ENCODE measurements at places on chromosomes 1 and 21. TPM values are rescaled to one million over a fixed set of nuclear protein-coding genes. Genes with fewer than 3 reads are reported as not detected.
A peak's percentile ranks its signal among the peaks of the same experiment; 100 is the strongest.

- no peak for DNase-seq
Measured at GRCh38 chr1:56444960-56445646, 134.3 kb downstream of the PLPP3 start.

GRCh38 chr1:14294860-14295536, 303.5 kb upstream of the KAZN start:
- no peak for DNase-seq

DNA sequence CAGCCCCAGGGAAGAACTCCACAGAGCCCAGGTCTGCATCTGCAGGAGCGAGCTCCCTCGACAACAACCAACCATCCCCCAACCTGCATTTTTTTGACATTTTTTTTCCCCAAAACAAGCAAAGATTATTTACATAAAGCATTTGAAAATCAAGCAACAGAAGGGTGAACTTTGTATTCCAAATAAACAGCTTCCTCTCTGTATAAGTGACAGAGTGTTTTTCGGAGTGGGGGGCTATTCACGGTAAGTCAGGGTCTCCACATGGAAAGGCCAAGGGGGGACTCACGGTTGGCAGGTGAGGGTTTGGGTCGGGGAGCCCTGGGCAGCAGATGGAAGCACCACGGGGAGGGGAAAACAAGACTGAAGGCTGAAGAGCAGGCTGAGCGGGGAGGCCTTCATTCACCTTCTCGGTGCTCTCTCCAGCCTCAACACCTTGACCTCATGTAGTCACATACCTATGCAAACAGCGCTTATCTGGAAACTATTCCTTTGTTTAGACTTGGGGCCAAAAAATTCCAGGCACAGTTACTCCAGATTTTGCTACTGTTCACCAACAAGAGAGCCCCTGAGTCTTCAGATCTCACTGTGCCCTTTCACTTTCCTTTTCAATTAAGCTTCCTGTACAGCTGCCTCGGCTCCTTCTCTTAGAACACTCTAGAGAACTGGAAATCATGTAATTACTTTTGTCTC, 27.6 kb downstream of the C2CD2 start:
- DNase-seq: peak; percentile 35

HMCN1 gene
- under 0.01 TPM for total RNA-seq

GRCh38 chr1:205477759-205478247, 22.0 kb upstream of the BLACAT1 start:
- DNase-seq: no peak

DNA sequence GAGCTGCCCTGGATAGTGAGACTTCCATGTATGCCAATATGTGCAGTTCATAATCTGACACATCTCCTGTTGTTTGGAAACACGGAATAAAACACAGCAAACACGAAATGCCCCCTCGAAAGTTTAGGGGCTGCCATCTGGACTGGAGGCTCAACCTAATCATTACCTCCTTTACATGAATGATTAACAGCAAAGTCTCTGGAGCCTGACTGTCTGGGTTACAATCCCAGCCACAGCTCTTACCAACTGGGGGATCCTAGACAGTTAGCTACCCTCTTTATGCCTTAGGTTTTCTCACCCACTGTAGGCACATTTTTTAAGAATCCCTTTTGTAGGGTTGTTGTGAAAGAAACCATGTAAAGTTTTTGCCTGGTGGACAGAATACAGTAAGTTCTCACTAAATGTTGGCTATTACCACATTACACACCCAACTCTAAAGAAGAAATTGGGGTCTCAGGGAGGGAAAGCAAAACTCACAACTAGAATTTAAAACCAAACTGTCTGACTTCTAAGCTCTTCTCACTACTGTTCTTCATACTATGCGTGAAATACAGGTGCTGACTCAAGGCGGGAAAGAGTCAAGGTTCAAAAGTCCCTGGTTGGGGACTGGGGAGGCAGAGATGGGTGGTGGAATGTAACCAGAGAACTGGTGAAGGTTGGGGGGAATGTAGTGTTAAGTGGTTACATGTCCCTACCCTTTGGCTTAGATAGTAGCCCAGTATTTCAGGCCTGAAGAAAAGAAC, 24.2 kb downstream of the CYP4A22 start:
- no peak for DNase-seq

DNA sequence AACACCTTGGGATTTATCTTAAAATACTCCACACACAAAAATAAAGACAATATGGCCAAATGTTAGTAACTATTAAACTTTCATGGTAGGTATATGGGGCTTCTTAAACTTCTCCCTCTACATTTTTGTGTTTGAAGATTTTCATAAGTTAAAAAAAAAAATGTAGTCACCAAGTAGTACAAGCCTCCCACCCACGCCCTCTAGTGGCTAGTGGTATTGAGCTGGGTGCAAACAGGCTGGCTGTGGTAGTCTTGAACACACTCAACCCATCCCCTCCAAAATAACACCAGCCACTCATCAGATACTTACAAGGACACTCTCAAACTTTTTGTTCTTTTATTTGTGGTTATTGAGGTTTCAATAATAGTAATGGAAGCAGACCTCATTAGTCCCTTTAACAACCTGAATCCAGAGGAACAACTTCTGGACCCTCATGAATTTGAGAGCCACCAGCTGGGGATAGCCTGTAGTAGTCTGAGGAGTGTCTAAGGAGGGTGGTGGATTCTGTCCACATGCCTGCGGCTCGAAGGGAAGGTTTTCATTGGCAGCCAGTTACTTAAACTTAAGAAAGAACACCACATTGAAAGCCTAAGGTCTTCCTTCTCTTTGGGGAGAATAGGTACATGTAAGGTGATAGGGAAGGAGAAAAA, 15.6 kb downstream of the RD3 start:
- DNase-seq: peak; percentile 64

DNA sequence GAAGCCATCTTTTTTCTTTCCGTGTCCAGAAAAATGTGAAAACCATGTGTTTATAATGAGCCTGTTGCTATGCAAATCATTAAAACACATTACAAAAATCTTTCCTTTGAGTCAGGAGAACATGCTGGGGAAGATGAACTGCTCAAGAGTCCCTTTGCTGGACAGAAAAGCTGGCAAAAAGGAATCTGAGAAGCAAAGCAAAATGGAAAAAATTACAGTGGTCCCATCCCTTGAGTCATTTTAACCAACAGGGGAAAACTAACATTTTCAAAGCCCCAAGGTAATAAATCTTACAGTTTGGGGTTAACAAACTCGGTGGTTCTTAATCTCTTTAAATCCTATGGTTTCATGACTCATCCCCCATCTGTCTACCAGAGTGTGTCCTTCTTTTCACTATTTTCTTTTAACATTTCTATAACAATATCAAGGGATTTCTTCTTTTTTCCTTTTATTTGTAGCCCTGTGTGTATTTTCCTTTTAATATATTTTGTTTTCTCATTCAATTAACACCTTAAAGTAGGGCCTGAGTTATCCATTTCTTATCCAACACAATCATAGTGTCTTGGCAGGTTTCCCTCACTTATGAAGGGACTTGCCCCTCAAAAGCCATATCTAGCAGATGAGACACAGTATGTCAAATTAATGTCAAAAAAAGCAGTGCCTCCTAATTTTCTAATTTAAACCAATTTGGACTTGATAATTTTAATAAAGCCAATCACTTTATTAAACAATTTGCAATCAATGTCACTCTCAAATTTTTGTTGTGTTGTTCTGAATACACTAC, 105.4 kb downstream of the PTPN14 start:
- DNase-seq: no peak

DNA sequence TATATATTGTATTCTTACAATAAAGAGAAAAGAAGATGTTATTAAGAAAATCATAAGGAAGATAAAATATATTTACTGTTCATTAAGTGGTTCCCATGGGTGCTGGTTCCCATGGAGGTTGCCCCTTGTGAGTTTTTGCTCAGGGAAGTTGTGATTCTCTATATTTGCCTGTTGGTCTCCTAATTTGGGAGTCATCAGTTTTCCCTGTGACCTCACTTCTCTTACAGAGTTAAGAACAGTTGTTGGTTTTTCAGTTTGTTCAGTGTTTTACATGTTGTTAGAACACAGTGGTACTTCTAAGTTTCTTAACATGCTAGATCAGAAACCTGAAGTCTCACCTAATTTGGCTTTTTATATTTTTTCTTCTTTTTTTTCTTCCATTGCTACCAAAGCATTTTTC, 109.2 kb downstream of the OSBPL9 start:
- no peak for DNase-seq

GRCh38 chr1:206065547-206066145, 12.7 kb downstream of the RHEX start:
- DNase-seq: no peak

- DNase-seq: no peak
Measured at GRCh38 chr1:247440001-247440620, 17.8 kb downstream of the OR2B11 start.

- no peak for DNase-seq
Measured at GRCh38 chr1:56495538-56495937, 83.8 kb downstream of the PLPP3 start.

MAP3K21 gene
- total RNA-seq: 1.8 TPM

HSD3B1 gene
- not detected for total RNA-seq

MACO1 gene
- 14.3 TPM for total RNA-seq

DNA sequence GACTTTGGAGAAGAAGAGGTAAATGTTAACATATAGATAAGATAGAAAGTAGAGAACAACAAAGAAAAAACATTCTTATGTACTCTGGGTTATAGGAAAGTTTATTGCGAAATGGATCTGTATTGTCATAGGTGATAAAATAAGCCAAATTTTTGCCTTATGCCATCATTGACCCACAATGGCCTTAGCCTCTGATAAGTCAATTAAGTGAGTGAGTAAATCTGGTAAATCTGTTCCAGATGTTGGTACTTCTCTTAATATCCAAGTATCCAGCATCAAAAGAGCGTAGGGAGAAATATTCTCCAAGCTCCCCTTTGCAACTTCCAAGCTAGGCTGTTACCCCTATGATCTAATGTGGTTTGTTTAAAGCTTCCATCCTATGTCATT, 38.3 kb upstream of the CLCA4 start:
- DNase-seq: no peak

- DNase-seq: no peak
Measured at GRCh38 chr1:205365945-205366463, 9.3 kb upstream of the KLHDC8A start.

- peak; percentile 61 for DNase-seq
Measured at GRCh38 chr1:15323351-15323988, 76.4 kb downstream of the FHAD1 start.

GRCh38 chr1:167404161-167404888, 114.0 kb downstream of the CD247 start:
- DNase-seq: no peak

DNA sequence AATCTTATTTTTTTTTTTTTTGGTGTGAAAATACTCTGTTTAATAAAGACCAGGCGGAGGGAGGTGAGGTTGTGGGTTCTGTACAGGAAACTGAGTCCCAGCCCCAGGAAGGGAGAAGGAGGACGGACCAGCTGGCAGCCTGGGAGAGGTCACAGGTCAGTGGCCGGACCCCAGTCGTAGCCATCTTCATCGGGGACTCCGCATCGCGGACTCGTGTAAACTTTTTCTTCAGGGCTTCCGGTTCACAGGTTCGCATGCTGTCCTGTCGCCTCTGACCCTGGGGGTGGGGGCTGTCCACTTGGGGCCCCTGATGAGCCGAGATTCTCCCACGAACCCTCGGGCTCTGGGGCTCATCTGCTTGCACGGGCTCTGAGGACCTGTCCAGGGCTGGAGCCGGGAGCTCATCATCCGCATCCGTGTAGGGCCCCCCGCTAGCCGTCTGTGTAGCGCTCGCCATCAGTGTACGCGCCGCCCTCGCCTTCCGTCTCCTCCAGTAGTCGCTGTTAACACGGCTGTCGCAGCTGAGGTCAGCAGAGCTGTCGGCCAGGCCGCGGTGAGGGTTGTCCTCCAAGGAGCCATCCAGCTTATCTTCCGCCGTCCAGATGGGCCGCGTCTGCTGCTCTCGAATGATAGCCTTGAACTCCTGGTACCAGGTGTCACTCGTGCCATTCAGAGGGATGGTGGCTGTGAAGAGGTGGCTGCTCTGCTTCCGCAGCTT, 975.7 kb upstream of the PRMT6 start:
- DNase-seq: no peak

ADORA3 gene
- total RNA-seq: 0.20 TPM

EFCAB7 gene
- 6.7 TPM for total RNA-seq

DNA sequence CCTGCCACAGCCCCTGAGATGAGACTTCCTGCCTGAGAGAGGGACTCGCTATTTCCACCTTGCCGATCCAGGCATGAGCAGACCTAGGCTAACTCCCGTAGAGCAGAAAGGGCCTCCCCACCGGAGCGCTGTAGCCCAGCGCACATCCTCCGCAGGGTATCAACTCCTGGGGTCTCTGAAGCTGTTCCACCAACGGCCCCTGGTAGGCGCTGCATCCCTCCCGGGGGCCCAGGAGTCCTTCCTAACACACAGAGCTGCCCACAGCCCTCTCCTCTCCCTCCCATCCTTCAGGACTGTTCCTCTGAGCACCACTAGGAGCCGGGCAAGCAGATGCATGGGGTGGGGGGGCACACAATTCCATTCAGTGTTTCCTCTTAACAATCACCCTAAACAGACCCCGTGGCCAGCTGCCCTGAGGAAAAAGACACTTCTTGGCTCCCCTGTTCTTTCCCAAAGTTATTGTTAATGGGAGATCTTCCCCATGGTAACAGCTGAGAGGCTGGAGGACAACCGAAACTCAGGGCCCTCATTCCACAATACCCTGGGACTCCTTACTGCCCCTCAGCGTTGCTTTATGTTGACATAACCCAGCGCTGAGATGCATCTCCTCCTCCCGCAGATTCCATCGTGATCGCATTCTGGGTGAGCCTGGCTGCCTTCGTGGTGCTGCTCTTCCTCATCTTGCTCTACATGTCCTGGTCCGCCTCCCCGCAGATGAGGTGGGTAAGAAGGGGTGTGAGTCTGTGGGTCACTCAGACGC, 7.5 kb downstream of the MRAP start:
- DNase-seq: no peak

GRCh38 chr1:119314001-119314796, 54.4 kb upstream of the HAO2 start:
- DNase-seq: no peak

GSTM5 gene
- total RNA-seq: not detected

GRCh38 chr1:35707601-35708440, 10.9 kb downstream of the C1orf216 start:
- DNase-seq: peak; percentile 18

OR2T33 gene
- not detected for total RNA-seq

GRCh38 chr1:40909281-40909680, 47.1 kb upstream of the CITED4 start:
- DNase-seq: no peak

DNA sequence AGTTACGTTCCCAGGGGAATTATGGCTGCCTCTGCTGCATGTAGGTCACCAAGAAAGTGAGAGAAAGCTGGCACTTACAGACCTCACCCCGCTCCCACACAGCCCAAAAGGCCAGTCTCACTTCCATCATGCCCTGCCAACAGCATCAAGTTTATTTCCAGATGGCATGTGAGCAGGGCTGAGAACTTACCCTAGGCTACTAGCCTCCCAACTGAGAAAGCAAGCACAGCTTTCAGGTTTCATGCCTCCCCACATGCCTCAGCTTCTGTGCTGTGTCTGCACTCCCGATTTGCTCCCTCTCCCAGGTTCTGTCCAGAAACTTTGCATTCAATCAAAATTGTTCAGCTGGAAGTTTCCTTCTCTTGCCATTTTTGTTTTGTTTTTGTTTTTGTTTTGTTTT, 59.1 kb upstream of the CRB1 start:
- no peak for DNase-seq

Measured in activated T-helper 1 cell treated with anti-CD3 and anti-CD28 coated beads, Interleukin-12 subunit alpha, Interleukin-12 subunit beta, Interleukin-2, Interleukin-4 antibody, amounts not matched to agents 30 ng/mL and 10 ng/mL and 1 ng/mL, durations not matched to agents 14 hours and 24 hours and 36 hours (primary cell).